ENCODE measurements at places on chromosomes 7 and 10.

DNA sequence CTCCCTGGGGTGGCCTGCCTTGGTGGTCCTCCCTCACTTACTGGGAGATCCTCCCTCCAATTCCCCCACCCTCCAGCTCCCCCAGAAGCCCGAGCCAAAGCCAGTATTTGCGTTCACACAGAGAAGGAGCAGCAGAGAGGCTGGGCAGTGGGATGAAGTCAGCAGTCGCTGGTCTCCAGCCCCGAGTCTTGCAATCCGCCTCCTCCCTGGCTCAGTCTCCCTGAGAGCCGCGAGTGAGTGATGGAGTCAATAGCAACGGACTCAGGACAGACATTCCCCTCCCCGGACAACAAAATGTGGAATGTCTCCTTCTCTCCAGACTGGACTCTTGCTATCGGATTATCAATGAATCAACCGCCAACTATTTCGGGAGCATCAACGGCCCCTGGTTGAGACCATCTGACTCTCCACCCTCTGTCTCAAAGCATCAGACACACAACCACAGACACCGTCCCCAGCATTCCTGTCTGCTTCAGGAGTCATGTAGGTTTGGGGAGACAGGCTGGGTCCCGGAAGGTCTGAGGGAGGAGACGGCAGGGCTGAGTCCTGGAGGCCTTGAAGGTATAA lies 178.4 kb downstream of the SH3PXD2A start:
- DNase-seq: no peak

DNA sequence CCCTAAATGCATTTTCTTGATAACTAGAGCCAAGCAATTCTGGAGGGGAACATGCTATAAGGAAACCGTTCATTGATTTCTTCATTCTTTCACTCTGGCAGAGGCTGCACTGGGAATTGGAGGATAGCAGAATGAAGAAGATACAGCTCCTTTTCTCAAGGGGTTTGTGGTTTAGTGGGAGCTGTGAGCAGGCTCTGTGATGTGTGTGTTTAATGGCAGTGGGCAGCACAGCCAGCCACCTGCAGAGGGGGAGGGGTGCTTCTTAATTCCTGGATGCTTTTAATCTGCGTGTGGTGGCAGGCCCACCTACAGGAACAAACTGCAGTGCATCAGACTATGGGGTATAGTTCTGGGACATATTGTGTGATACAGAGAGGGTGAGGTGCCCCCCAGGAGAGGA lies 31.9 kb downstream of the RPS24 start:
- no peak for DNase-seq

DNA sequence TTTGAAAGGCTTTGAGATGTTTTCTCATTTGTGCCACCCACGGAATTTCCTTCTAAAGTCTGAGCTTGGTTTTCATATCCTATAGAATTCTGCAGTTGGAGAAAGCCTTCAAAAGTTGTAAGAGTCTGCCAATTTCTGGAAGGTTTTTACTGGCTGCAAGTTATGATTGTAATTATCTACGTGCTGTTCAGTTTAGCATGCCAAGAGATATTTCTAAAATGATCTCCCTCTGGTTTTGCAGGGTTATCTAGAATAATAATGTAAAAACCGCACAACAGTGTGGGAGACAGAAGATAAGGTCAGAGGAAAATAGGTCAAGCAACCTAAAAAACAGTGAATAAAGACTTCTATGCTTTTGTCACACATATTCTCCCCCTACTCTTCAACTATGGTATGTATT lies 69.3 kb downstream of the MTERF1 start:
- no peak for DNase-seq

GRCh38 chr10:126455766-126456405 lies 67.6 kb upstream of the ADAM12 start:
- DNase-seq: no peak

DNA sequence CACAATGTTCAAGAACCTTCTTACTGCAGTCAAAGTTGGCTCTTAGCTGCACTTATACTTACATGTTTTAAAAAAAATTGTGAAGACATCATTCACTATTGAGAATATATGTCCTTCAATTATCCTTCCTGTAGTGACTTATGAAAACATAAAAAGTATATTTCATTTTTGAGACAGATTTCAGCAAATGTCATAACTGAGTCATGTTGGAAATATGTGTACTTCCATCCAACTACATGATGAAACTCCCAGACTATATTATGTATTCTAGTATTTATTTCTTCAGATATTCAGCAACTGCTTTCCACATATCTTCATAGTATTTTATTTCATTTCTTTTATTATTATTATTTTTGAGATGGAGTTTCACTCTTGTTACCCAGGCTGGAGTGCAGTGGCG lies 160.2 kb downstream of the ARHGAP12 start:
- no peak for DNase-seq

- no peak for DNase-seq
Observed at GRCh38 chr7:74006032-74006431, 21.9 kb upstream of the ELN start.

DNA sequence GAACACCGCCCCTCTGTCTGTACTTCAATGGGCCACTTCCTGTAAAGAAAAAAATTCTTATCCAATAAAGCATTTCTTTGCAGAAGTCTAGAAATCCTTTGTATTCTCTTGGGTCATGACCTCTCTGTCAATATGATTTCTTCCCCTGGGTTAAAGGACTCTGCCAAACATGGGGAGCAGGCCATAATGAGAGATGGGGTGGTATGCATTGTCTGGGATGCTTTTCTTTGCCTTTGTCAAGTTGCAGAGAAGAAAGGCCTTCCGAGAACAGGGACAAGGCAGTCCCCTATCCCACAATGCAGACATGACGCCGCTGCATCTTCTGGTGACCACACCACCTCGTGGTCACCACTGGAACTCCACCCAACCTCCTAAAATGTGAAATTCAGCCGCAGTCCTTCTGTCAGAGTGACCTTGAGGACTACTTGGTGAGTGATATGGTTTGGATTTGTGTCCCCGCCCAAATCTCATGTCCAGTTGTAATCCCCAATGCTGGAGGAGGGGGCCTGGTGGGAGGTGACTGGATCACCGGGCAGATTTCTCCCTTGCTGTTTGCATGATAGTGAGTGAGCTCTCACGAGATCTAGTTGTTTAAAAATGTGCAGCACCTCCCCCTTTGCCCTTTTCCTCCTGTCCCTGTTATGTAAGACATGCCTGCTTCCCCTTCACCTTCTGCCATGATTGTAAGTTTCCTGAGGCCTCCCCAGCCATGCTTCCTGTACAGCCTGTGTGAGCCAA lies 15.2 kb upstream of the FRMPD2 start:
- DNase-seq: peak; percentile 11

DNA sequence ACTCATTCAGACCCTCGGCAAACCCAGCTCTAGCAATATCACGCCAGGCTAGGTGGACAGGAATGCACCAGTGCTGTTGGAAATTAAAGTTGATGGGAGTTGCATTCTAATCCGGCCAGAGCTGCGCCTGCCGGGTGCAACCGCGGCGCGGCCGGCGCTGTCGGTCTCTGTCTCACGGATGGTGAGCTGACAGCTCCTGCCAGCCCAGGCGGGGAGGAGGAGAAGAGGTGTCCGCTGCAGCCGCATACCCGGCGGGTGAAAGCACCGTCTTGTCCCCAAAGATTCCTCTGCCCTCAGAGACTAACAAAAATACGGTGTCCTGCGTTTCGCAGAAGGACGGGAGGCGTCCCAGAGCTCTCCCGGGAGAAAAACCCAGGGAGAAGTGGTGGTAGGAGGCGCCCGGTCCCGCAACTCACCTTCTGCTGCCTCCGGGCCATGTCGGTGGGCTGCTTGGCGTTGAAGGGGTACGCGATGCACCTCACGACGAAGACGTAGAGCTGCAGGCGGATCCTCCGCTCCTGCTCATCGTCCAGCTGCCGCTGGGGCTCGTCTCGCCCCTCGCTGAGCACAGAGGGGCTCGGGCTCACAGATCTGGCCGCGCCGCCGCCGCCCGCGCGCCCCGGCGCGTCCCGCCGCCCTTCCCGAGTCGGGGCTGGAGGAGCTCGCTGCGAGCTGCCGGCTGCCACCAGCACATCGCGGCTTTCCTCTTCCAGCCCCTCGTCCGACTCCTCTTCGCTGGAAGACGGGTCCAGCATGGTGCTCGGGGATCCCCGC lies 490 bp downstream of the CADPS2 start:
- DNase-seq: no peak

- no peak for DNase-seq
Observed at GRCh38 chr7:93228302-93228701, 2.0 kb upstream of the HEPACAM2 start.

GRCh38 chr10:70619271-70620019 lies 16.9 kb upstream of the PRF1 start:
- DNase-seq: no peak

DNA sequence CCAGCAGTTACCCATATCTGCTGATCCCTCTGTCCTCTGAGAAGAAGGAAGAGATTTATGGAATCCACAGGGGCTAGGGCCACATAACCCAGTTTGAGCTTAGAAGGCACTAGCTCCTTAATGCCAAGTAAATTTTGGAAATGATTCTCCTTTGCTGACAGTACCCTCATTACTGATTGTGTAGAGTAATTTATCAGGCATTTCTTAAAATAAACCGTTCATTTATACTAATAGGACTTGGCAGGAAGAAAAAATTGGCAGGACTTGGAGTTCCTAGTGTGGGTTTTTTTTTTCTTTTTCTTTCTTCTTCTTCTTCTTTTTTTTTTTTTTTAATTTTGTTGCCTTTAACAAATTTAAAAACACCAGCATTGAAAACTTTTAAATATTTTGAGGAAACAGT lies 645.7 kb downstream of the SUGCT start:
- DNase-seq: no peak

- no peak for DNase-seq
Observed at GRCh38 chr7:35037211-35037525, at the start of gene DPY19L1. DPY19L1 (minus strand) TSS chr7:35037485; CDS start chr7:35037394, 91 bp downstream.
